Germinal center (tissue), 1 donor: ENCODE measurements at places on chromosomes 5 and 9.
A peak's percentile ranks its signal among the peaks of the same experiment; 100 is the strongest.

- DNase-seq: no peak
Observed at GRCh38 chr5:76553251-76553650, 70.0 kb downstream of the F2RL2 start.

DNA sequence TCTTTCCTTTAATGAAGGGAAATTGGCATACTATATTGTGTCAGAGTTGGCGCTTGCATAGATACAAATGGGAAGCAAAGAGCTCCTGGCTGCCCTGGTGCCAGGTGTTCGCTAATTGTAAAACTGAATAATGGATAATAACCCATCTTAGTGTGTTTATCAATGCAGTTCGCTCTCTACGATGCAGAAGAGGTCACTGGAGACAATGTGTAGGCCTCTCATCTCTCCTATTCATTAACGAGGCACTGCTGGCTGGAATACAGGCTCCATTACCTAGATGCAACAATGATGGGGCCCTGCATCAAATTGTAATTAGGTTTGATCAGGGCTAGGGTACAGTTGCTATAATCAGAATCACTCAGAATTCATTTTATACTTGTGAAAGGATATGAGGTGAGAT is 171.0 kb downstream of the RMI1 start:
- DNase-seq: no peak

DNA sequence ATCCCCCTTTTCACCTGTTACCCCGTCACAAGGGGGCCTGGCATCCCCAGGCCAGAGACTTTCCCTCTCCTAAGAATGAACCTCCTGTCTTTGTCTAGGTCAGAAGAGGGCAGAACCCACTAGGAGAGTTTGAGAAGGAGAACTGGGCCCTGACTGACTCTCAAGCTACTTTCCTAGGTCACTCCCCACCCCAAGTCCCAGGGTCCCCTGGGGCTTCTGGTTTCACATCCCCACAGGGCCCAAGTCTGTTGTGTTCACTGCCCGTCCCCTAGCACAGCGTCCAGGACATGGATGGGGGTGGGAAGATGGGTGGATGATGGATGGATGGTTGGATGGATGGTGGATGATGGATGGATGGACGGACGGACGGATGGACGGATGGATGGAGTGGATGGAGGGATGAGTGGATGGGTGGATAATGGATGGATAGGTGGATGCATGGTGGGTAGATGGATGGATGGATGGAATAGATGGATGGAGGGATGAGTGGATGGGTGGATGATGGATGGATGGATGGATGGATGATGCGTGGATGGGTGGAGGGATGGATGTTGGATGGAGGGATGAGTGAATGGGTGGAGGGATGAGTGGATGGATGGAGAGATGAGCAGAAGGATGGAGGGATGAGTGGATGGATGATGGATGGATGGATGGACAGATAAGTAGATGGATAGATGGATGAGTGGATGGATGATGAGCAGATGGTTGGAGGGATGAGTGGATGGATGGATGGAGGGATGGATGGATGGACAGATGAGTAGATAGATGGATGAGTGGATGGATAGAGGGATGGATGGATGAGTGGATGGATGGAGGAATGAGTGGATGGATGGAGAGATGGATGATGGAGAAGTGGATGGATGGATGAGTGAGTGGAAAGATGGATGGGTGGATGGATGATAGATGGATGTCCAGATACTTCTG is 50.6 kb downstream of the KCNT1 start:
- DNase-seq: peak; percentile 24

DNA sequence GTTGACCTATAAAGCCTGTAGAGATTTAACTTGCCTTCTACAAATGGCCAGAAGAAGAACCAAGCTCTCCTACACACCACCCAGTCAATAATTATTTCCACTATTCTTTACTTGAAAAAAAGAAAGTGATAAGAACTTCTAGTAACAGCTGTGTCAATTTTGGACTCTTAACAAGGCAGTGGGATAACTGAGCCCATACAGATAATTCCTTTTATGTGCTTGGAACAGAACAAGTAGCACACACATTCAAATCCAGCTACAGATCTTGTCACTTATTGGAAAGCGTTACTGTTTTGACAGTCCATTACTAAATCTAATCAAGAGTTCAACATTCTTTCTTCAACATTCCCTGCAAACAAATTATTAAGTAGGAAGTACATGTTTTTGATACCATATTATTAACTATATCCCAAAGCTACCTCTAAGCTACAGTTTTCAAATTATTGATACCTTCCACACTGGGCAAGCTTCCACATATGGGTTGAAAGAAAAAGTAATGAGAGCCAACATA is 6.3 kb downstream of the PTGER4 start:
- no peak for DNase-seq

GRCh38 chr9:131097948-131098278 is 1.6 kb downstream of the AIF1L start:
- DNase-seq: no peak

DNA sequence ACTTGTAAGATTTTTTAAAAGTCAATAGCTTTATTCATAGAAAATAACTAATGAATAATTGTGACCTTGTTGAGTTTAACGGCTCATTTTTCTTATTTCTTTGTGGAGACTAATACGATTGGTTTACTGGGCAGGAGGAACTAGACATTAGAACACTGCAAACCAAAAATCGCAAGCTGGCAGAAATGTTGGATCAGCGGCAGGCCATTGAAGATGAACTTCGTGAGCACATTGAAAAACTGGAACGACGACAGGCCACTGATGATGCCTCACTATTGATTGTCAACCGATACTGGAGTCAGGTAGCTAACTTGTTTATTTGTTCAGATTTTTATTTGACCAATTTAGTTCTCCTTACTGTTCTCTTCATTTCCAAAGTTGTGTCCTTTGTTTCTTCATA is 6.4 kb downstream of the RNF20 start:
- no peak for DNase-seq

- no peak for DNase-seq
Observed at GRCh38 chr5:112583166-112583565, 154.5 kb upstream of the APC start.

GRCh38 chr5:172869691-172870090 is 35.6 kb downstream of the ERGIC1 start:
- DNase-seq: no peak

GRCh38 chr9:77463151-77463550 is 185.0 kb downstream of the GNA14 start:
- DNase-seq: no peak

- DNase-seq: no peak
Observed at GRCh38 chr9:6723881-6724420, 33.8 kb upstream of the KDM4C start.

- no peak for DNase-seq
Observed at GRCh38 chr5:132460846-132461568, 29.6 kb downstream of the IRF1 start.

DNA sequence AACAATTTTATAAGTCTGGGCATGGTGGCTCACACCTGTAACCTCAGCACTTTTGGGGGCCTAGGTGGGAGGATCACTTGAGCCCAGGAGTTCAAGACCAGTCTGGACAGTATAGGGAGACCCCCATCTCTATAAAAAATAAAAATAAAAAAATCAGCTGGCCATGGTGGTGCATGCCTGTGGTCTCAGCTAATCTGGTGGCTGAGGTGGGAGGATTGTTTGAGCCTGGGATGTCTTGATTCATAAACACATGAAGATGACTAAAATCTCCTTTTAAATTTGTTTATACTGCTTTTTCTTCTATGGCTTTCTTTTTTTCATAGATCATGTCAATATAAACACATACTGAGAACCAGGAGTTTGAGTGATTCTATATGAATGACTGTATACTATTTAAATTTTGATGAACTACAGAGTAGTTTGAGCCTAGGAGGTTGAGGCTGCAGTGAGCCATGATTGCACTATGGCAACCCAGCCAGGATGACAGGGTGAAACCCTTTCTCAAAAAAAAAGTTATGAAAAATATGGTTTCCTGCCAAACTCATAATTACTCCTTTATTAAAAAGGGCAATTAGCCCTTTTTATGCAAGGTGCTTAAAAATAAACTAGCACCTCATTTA is 14.2 kb downstream of the RIC1 start:
- DNase-seq: no peak

DNA sequence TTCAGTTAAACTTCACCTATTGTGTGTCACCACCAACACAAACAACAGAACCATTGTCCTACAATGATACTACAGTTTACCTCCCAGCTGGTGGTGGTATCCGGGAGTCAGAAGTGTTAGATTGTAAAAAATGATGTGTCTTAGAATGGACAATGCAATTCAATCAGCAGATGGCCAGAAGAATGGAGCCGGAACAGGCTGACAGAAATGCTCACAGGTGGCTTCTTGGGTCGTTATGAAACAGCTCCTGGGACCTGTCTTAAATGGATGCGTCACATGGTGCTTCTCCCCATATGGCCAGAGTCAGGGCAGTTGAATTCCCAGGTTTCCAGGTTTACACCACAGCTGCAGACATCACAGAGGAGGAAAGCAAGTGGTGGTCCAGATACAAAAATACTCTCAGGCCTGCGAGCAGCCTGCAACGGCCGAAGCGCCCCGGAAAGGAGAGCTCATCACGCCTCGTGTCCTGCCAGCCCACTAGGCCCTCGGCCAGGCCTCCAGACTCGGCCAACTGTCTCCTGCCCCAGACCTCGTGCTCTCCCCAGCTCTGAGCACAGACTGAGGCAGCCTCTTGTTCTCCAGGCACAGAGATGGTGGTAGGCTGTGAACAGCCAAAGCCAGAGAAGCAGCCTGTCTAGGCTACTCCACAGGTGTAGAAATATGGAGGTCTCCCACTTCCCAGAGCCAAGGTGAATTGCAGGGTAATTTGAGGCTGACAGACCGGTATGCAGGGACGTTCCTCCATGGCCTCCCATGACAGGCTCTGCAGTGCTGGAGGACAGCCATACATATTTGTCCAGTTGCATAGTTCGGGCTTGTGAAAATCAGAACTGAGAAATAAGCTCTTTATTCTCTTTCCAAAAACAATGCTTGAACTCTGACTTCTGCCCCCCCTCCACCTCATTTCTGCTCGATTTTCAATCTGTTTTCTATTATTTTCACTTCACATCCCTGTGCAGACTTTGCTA is 98.5 kb upstream of the SPATA31C2 start:
- no peak for DNase-seq

DNA sequence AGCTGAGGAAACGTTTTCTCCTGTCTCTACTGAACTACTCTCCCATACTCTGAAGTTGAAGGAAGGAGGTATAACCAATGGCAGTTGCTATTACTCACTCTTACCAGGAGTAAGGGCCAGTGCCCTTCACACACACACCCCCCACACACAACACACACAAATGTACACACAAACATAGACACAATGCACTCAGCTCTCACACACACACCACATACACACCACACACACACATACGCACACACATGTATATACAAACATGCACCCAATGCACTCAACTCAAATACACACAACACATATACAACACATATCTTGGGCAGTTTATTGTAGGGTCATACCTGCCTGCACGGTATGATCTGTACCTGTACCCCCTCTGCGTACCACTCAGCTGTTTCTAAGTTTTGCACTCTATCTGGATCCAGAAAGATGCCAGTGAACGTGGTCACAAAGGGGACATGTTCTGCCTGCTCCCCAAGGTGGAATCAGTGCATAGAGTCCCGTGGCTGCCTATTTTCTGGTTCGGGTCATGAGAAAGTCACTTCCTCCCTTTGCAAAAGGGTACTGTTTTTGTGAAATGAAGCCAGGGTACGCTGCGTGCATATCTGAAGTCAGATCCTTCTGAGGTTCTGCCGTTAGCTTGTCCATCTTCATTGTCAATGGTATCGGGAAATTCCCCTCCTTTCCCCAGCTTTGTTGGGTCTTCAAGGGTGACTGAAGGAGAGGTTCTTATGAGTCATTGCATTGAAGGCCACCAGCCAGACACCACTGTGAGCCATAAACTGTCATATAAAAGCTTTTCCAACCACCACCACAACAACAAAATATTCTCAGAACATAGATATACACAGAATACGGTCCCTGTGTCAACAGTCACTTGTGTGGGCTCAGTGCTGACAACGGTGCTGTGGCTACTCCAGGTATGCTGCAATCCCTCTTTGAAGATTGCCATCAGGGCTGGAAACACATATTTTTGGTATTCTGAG is 131.9 kb downstream of the UGCG start:
- DNase-seq: peak; percentile 15

DNA sequence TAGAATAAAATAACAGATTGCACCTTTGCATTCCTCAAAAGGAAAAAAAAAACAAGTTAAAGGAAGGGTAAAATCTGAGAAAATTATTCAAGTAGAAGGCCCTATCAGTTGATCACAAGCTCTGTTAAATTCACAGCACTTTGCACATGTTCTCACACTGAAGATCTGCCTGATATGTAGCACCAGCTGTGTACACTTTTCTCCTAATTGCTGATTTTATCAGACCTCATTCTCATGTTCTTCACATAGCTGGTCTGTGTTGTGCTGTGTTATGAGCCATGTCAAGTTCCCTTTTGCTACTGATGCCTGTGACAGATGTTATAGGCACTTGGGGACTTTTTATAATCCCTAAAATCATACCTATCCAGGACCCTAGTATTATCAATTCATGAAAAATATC is 390.4 kb upstream of the PRR16 start:
- DNase-seq: no peak

- DNase-seq: no peak
Observed at GRCh38 chr5:137561608-137562007, 62.5 kb upstream of the SPOCK1 start.

- no peak for DNase-seq
Observed at GRCh38 chr9:27328483-27328882, 31.5 kb upstream of the EQTN start.

DNA sequence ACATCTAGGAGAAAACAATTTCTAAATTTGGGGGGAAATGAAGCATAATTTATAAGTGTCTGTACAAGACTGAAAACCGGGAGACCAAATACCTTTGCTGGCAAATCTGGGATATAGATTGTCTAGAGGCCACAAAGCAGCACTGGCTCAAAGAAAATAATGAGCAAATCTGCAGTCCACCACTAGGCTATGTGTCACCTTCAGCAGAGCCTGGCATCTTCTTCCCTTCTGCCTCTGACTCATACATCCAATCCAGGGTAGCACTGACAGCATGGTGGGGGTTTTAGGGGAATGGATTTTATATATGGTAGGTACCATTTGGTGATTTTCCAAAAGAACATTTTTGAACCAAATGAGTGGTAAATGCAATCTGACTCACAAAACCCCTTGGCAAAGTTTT is 12.8 kb downstream of the FAM81B start:
- no peak for DNase-seq

DNA sequence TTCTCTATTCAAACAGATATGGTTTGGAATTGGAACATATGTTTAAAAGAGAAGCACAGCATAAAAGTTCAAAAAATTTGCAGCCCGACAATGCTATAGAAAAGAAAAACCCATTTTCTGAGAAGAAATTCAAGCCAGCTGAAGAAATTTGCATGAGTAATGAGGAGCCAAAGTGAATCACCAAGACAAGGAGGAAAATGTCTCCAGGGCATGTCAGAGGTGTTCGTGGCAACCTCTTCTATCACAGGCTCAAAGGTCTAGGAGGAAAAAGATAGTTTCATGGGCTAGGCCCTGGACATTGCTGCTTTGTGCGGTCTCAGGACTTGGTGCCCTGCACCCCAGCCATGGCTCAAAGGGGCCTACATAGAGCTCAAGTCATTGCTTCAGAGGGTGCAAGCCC is 134.8 kb upstream of the ADAMTS16 start:
- no peak for DNase-seq

GRCh38 chr5:134519989-134520388 is 5.5 kb upstream of the JADE2 start:
- DNase-seq: no peak
